ENCODE measurements at places on chromosomes 12 and 14.

- DNase-seq = no peak
Measured at GRCh38 chr14:72855913-72856312, 38.0 kb downstream of the DPF3 start.

DNA sequence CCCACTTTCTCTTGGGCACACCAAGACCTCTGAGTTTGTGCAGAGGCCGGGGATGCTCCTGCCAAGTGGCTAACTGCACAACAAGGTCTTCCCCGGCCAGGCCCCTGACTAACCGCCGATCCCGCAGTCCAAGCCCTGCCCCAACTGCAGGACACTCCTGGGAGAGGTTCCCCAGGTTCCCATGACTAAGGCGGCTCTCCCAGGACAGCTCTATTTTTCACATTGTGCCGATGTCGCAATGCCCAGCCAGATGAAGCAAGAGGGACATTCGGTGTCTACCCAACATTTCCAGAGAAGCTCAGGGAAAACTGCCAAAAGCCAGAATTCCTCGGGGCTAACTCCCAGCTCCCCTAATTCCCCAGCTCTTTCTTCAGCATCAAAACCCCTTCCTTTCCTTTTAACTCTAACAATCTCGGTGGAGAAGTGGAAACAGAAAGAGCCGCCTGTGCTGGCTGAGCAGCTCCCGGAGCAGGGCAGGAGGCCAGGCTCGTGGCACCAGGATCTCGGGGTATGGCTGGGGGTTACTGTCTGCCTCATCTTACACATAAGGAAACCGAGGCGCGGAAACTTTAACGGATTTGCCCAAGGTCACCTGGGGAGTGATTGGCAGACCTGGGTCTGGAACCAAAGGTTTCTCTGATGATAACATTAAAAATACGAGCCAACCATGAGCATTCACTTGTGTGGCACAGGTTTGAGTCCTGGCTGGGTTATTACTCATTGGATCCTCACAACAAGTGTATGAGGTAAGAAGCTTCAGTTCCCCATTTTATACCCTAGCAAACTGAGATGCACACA lies 318.2 kb downstream of the BCL11B start:
- no peak for DNase-seq

GRCh38 chr14:90405101-90405500 lies 8.3 kb downstream of the CALM1 start:
- no peak for DNase-seq

GRCh38 chr12:120855823-120856588 lies 48.2 kb downstream of the SPPL3 start:
- no peak for DNase-seq

DNA sequence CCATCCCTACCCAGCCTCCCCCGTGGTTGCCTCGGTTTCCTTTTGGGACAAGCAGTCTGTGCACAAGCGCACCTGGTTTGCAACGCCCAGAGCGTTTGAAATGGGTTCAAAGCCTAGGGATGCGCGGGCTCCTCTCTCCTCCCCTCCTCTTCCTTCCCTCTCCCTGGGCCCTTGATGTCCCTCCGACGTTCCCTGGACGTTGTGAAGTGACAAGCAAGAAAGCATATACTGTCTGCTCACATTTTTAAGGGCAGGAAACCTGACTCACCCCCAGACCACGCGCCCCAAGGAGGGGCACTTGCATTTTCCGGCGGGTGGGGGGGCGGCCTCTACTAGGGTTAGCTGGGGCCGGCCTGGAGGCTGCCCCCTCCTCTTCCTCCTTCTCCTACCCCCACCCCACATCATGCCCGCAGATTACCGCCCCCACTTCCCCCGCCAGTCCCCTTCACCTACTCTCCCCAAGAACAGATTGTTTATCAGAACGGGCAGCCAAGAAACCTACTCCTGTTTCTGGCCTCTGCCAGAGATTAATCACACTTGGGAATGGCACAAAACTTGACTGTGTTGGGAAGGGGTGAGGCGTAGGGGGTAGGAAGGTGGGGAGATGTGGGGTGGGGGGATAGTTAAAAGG lies 9.5 kb upstream of the IRF2BPL start:
- no peak for DNase-seq

- no peak for DNase-seq
Measured at GRCh38 chr12:111953455-111953854, 59.5 kb downstream of the TMEM116 start.

DNA sequence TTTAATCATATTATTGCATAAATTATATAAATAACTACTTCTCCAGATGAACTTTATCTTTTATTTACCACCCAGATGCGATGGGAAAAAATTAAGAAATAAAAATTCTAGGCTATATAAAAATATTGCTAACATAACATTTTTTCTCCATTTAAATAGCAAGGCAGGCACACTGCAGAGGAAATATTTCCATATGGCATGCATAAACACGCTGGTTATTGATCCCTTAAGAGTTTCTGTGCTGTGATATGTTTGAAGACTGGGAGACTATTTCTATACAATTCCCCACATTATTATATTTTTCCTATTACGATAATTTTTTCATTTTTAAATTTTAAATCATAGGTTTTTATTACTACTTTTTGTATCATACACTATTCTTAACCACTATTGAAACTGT lies 131.5 kb downstream of the C12orf50 start:
- no peak for DNase-seq

- no peak for DNase-seq
Measured at GRCh38 chr14:20986811-20987210, 3.0 kb upstream of the METTL17 start.

GRCh38 chr14:54704768-54705167 lies 137.8 kb downstream of the SAMD4A start:
- DNase-seq = no peak

DNA sequence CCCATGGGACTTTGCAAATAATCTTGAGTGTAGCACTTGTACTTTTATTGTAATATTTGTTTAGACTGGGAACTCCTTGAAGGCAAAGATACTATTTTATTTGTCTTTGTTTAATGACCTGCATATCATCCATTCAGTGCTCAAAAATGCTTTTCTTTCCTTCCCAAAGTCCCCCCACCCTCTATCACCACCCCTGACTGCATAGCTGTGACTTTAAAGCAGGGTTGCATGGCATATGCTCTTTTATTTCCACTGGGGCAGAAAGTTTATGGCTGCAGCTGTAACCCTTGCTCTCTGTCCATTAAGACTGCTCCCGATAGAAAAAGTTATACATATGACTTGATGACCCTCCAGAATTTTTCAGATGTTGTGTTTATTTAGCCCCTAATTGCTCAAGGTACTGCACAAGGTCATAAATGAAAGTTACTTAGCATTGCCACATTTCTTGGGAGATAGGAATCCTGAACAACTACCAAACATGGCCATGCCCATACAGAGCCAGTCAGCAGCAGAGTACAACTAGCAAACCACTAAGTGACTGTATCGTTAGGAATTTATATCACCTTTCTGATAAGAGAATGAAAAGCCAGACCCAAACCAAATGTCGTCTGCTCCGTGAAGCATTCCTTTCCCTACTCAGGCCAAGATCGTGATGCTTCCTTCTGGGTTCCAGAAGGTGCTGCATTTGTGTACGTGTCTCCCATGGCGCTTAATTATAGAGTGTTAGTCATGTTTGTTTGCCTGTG lies 114.3 kb downstream of the DIP2B start:
- no peak for DNase-seq

- DNase-seq = no peak
Measured at GRCh38 chr12:122858171-122858570, 22.9 kb downstream of the HIP1R start.

DNA sequence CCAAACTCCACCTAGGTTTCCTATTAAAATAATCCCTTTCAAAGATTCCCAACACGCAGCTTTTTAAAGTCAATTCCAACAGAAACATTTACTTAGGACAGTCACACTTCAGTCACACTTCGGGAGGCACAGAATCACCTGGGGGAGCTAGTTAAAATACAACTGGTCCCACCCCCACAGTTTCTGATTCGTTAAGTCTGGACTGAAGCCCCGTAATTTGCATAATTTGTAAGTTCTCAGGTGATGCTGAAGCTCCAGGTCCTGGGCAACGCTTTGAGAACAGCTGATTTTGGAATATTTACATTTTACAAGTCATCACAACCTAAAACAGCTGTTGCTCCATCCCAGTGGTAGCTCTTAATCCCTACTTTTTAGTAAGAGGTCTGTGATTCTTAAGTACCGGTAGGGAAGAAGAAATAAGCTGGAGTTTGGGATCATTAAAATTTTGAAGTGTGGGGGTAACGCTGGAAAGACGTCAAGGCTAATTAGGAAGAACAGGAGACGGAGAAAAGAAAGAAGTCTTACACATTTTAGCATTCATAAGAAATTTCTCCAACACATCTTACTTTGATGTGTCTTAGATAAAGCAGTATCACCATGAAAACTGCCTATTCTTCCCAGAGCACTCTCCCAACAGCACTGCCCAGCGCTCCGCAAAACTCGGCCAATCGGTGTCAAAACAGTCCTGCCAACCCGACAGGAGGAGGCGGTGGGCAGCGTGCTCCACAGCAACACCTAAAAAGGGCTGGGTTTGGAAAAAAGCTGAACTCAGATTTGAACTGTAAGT lies 1.1 kb downstream of the IPO8 start:
- no peak for DNase-seq

DNA sequence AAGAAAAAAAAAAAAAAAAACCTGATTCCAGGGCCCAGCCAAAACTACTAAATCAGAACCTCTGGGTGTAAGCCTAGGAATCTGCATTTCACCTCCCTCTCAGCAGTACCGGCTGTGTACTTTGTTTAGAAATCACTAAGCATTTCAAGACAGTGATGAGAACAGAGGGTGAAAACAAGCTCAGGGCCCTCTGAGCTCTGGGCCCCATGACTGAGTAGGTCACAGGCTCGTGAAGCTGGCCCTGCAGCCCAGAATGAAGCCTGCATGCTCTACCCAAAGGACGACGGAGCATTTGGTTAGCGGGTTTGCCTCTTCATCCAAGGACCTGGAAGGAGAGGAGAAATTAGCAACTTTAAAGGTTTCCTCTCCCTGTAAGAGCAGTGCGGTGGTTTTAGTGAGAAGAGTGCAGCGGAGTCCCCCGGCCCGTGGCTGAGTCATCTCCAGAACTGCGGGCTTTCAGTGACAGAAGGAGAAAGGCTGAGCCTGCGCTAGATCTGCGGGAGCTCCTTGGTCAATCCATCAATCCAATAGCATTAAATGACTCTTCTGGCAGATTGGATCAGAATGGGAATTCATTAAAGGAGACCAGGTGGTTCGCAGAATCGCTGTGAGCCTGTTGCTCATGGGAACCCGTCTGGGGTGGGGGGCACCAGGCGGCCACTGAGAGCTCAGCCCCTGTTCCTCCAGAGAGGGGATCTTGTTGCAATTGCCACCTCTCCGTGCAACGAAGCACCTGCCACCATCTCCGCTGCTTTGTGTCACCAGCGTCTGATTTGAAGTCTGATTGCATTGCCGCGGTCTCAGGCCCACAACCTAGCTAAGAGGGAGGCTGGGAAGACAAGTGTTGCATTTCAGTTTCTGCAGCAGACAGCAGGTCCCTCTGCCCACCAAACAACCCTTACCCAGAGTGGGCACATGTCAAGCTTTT lies 7.3 kb downstream of the IL31 start:
- DNase-seq = no peak

DNA sequence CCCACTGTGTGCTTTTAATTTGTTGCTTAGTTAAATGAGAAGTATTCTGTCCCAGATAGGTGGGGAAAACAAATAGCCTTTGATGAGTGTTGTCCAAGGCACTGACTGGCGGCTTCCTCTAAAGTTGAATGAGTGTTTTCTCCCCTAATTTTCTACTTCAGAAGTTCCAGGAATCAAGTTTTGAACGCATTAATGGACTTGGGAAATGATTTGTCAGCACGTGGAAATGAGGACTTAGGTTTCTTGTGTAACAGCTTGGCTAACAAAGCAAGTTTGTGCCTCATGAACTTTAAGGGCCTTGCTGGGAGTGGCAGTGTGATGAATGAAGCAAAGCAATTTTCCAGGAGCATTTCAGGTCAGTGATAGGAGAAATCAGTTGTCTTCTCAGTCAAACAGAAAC lies 56.9 kb downstream of the LIN52 start:
- no peak for DNase-seq

DNA sequence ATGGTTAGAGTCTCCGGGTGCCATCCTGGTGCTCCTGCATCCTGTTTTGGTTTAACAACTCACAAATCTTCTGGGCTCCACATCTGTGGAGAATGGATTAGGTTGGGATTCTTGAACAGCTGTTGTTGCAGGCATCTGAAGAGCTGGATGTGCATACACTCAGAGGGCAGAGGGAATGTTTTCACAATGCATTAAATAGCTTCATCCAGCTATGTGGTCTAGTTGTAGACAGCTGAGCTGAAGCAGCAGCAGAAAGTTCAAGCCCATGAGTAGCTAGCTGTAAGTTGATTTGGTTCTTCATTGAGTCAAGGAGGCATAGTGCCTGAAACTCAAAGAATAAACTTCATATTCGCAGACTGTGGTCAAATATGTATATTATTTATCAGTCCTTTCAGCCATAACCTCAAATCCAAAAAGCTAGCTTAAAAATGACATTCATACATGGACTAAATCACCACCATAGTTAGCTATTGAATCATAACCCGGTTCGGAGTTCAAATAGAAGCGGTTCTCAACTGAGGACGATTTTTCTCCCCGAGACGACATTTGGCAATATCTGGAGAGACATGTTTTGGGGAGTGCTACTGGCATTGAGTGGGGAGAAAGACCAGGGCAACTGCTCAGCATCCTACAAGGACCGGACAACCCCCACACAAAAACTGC lies 858 bp upstream of the ANKRD13A start:
- no peak for DNase-seq

DNA sequence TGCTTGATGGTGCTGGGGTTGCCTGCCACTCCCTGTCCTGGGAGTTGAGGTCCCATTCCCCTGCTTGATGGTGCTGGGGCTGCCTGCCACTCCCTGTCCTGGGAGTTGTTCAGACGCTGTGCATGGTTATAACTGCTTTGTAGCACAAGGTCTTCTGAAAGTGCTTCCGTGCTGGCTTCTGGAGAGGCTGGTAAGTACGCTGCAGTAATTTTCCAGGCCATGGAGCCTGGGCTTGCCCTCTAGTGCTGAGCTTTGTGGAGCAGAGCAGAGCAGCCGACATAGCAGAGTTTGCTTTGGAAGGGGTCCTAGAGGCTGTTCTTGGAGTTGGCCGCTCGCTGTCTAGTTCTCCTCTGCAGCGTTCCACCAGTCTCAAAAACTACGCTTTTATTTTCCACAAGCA lies 6.3 kb downstream of the B4GALNT3 start:
- DNase-seq = no peak

DNA sequence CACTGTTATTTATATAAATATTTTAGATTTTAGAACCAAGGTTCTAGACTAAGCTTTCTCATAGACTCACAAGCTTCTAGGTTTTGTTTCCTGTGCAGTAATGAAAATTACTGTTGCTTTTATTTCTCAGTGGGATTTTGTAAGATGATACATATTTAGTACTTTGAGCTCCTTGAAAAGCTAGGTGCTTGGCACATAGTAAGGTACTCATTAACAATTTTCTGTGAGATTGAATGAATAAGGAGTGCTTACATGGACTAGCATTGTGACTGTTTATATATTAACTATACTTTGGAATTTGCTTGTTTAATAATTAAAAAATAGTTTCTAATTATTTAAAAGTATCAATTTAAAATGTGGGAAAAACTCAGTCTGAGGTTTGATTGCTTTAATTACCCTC lies 85.7 kb downstream of the MIA2 start:
- no peak for DNase-seq

DNA sequence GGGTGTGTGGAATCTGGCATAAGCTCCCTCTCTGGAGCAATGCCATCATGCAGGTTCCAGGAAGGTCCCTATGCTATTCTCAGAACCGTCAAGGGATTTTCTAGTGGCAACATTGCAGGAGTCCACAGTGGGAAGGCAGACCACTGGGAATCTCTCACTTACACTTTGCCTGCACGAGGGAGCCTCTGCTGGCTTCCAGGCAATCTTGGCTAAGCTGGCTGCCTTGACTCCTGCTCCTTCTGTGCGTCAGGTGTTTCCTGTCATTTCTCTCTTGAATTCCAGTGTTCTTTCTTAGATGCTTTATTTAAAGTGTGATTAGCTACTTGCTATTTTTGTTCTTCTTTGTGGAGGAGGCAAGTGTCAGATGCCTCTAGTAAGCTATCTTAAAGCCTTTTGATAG lies 414.0 kb upstream of the ATP2B1 start:
- no peak for DNase-seq

All from SK-N-MC (cell line).